ENCODE measurements at places on chromosomes 2 and 18.

DNA sequence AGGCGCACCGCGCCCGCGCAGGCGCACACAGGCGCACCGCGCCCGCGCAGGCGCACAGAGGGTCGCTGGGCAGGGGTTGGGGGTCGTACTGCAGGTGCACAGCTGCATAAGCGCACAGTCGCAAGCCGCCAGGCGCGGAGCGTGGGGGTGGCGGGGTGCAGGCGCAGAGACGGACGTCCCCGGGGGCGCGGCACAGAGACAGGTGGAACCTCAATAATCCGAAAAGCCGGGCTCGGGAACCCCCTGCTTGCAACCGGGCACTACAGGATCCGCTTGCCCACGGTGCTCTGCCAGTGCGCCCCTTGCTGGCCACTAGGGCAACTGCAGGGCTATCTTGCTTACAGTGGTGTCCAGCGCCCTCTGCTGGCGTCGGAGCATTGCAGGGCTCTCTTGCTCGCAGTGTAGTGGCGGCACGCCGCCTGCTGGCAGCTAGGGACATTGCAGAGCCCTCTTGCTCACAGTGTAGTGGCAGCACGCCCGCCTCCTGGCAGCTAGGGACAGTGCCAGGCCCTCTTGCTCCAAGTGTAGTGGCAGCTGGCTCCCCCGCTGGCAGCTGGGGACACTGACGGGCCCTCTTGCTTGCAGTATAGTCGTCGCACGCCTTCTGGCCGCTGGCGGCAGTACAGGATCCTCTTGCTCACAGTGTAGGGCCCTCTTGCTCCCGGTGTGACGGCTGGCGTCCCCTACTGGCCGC, 34.9 kb downstream of the FAM110C start:
- no peak for DNase-seq

GRCh38 chr2:20291846-20292408, 58.7 kb downstream of the PUM2 start:
- DNase-seq, result no peak

DNA sequence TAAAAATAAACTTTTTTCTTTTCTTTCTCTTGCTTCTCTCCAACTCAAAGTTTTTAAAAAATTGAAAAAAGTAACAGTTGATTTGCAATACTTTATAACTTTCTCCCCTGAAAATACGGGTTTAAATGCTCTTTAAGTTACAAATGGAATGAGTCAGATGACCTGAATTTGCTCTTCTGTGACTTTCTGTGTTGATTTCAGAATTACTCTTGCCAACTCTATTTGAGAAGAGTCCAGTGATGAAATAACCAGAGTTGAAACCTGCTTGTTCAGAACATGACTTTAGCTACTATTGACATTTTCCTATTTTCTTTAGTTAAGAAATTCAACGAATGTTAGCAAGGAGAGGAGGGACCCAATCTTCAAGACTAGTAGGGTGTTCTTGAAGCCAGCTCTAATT, 146.1 kb upstream of the ZSWIM2 start:
- no peak for DNase-seq

GRCh38 chr2:109686921-109687320, 72.8 kb downstream of the SOWAHC start:
- no peak for DNase-seq

DNA sequence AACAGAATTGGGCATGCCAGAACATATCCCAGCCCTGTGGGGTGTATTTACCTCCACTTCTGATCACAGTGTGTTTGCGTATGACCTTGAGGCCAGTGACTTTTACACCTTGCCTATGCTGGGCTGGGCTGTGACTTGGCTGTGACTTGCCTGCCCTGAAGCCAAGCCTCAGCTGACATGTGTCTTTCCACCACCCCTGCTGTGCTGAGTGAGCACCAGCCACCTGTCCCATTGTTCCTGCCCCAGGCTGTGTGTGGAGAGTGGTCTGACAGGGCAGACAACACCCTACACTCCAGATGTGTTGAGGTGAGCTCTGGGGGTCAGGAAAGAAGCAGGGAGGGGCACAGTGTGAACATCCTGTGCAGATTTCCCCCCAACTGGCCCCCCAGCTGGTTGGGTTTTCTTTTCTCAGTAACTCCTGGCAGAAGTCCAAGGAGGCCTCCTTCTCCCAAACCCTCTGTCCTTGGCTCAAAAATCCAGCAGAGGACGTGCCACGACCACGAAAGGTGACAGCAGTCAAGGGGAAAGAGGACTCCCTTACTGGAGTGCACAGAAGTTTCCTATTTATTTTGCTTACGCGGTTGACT, 5.1 kb upstream of the STEAP3 start:
- no peak for DNase-seq

DNA sequence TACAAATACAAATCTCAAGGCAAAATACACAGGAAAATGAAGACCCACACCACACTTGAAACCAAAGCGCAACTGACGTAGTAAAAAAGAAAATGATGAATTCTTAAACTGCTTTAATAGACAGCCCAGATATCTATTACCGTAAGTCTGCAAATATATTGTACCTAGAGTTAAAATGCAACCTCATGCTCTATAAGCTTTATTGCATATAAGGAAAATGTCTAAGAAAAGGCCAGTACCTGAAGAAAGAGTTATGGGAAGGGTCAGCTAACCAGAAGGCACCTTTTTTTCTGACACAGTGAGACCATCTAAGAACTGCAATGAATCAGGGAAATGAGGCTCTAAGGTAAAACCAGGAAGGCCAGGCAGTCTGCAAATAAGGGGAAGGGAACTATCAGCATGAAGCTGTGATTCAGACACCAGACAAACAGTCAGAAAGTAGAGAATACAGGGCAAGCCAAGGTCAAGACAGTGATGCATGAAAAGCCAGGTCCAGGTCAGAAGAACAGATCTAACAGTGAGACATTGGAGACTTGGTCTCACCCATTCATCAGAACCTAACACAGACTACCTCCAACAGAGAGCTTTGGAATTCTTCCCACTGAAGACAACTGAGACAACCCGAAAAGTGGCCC, 46.9 kb downstream of the PDE11A start:
- no peak for DNase-seq
